Hippocampal formation (tissue), 2 donors: ENCODE measurements at places on chromosomes 1 and 21.

DNA sequence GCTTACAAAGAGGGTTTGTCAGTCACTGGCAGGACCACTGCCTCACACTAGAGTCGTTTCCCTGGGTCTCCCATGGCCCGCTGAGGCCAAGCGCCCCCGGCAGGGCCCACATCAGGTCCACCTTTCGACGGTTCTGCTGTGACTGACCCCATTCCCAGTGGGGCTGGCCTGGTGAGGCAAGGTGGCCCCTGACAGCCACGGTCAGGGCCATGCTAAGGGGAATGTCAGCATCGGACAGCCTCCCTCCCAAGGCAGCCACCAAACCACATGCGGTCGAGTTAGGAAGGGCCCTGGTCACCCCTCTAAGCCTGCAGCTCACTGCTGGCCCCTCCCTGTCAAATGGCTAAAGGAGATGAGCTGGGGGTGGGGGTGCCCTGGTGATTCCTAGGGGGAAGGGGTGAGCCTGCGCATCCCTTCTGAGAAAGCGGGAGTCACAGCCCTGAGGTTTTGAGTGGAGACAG, 2.9 kb upstream of the KIF17 start:
- no peak for DNase-seq

- DNase-seq, result no peak
Observed at GRCh38 chr1:31957701-31958674, 19.8 kb upstream of the PTP4A2 start.

DNA sequence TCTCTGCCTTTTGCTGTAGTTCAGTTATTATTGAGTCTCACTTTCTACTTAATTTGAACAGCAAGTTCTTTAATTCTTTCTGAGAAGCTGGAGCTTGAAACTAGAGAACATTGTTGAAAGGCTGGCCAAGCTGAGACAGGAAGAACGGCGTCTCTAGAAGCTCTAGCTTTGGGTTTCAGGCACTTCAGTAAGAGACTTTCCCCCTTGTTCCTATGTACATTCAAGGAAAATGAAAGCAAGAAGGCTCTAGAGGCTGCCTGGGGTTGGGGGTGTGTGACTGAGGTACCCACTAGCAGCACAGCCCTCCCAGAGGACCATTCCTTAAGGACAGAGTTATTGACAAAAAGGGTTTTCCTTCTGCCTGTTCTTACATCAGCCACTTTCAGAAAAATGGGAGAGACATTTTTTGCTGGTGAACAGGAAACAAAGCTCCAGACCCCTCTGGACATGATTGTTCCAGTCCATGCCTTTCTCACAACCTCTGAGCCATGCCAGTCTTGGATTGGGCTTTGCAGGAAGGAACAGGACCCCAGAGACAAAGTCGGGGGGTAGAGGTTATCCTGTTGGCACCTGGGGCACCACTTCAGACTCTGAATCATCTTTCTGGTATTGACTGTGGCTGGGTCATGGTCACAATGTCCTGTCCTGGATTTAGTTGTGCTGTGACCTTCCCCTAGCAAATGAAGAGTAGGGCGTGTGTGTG, 63.1 kb downstream of the LAMC2 start:
- DNase-seq, result no peak

- no peak for DNase-seq
Observed at GRCh38 chr21:42353623-42354022, 2.8 kb upstream of the TFF2 start.

DNA sequence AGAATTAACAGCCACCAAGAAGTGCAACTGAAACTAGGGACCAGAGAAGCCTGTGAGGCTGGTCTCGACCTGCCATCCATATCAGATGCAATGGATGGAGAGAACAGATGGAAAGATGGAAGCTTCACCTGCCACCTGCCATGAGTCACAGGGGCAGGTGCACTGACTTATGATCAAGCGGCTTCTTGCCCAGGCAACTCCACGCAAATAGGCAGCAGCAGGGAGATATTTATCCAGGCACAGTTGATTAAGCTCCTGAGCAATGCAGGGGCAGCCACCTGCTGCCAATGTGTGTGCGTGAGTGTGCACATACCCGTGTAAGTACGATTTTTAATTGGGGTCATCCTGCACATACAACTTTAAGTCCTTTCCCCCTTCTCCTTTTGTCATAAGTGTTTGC, 174.2 kb downstream of the PTPRU start:
- DNase-seq, result no peak

DNA sequence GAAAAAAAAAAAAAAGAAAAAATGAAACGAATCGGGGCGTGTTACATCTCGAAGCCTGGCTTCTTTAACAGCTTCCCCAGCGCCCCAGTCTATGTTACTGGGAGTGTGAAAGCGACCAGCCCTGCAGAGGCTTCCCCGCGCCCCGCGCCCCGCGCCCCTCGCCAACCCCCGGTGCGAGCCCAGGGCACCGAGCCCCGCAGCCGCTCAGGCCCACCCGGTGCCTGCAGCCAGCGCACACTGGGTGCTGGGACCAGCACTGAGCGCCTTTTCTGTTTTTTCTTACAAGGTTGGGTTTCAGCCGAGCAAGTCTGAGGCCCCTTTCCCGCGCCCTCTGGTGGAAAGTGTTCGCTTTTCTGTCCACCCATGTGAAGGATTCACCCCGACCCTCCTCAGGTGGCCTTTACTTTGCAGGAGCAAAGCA, 42.1 kb upstream of the ZNF496 start:
- no peak for DNase-seq

DNA sequence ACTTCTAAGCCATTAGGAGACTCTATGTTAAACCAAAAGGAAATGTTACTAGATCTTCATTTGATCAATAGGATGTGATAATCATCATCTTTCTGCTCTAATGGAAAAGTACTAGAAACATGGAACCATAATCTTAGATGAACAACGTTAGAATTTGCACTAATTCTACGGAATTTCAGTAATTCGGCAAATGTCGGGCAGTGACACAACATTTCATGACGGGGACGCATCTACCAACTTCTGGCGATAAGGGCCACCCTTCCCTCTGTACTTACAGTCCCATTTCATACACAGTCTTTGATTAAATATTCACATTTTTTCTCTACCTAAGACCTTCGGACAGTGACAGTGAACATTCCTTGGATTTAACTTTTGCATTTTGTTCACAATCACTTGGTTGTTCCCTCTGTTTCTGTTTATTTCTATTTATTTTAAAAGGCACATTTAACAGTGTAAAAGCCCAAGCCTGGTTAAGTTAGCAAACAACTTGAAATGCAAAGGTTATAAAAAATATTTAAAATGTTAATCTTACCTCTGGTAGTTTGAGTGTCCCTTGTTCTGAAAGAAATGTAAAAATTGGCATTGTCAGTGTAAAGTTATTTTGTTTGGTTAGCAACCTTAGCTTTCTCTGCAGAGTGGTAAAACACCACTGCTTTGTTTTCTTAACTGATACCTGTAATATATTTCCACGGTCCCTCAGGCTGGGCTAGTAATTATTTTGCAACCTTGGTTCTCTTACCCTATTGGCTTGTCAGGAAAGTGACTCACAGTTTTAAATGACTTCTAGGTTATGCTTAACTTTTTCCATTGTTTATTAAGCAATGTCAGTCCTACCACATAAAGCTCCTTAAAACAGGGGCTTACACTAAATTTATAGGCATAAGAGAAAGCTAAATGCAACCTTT, 276.9 kb downstream of the VAV3 start:
- no peak for DNase-seq

DNA sequence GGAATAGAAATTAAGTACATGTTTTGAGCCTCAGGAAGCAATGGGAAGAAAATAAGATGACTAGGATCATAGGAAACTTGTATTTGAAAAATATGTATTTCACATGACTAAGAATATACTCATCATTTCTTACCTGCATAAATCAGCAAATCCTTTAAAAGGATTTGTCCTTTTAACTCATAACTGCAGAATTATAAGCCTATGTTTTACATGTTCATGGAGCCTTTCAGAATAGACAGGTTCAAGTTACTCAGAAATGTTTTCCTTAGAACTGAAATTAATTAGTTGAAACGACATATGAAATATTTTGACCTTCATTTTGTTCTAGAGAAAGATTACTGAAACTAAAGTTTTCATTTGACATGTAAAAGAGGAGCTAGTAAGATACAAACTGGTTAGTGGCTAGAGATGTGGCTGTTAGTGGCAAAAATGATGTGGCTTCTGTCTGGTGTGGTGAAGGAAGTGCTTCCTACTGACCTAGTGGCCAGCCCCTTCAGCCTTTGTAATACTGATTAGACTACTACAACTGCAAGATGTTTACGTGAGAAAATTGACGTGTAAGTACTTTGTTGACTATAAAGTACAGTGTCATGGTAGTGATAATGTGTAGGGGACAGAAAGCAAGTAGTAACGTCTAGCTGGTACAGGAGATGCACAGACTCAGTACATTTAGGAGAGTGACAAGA, 54.7 kb downstream of the PACC1 start:
- DNase-seq, result no peak

DNA sequence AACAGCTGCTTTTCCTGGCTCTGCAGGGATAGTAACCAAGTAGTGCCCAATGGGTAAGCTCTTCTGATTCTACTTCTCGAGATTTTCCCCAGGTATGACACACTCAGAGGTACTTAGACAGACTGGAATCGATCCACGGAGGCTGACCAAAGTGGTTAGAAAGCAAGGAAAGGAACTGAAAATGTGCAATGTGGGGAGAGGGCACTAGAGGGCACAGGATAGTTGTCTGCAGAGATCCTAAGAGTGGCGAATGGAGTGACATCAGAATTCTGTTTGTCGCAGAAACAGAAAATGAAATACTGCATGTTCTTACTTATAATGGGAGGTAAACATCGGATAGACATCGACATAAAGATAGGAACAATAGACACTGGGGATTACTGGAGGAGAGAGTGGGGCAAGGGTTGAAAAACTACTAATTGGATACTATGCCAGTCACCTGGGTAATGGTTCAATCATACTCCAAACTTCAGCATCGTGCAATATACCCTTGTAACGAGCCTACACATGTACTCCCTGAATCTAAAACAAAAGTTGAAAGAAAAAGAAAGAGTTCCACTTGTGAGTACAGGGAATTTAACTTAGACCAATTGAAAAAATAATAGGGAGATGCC, 23.3 kb downstream of the CYP2J2 start:
- DNase-seq, result peak; percentile 73

- no peak for DNase-seq
Observed at GRCh38 chr1:14910984-14911721, 242.4 kb upstream of the TMEM51 start.

DNA sequence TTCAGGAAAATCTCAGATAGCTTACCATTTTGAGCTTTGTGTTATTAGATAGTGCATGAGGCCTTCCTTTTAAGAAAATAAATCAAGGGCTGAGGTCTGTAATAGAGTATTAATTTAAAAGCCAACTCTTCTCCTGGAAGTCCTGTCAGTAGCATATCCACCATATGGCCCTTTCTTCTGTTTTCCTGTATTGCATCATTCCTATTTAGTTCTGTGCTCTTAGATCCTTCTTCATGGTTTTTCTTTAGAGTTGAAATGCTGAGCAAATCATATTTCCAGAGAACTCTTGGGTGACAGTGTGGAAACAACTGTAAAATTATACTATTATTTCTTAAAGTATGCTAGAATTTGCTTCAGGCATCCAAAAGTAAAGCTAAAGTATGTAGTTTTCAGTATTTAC, 91.7 kb downstream of the TTC3 start:
- DNase-seq, result no peak

DNA sequence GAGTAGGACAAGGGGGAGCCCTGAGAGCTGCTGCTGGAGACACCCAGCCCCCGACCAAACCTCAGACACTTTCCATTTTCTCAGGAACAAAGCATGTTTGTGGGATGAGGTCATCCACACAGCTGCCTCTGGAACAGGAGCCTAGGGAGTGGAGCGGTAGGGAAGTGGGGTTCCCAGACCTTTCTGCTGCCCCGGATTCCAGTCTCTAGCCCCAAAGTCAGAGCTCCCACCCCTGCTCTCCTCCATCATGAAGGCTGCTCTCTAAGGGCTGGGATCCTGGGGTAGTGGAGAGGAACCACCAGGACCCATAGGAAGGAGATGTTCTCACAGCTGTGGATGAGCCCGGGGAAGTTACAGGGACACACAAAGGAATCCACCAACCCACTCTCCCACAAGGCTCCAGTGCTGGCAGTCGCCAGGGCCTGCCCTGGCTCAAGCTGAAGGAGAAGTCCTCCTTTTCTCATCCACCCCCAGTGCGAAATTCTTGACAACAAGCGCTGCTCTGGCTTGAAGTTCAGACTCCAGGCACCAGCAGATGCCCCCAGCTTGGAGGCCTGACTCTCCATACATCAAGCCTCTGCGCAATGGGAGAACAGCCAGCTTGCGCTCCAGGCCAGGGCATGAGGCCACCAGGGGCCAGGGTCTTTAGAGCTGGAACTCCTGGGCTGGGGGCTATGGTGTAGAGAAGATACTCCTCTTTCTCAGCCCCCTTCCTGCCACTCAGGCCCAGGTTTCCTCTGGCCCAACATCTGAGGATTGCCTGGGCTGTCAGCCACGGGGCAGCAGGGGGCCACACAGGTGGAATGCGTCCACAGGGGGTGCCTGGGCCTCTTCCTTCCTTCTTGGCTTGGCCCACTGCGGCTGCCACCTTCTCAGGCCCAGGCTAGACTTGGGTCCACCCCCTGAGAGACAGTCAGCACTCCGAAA, 4.5 kb downstream of the FHL3 start:
- DNase-seq, result no peak

GRCh38 chr1:38025233-38025632, 12.7 kb downstream of the UTP11 start:
- no peak for DNase-seq

DNA sequence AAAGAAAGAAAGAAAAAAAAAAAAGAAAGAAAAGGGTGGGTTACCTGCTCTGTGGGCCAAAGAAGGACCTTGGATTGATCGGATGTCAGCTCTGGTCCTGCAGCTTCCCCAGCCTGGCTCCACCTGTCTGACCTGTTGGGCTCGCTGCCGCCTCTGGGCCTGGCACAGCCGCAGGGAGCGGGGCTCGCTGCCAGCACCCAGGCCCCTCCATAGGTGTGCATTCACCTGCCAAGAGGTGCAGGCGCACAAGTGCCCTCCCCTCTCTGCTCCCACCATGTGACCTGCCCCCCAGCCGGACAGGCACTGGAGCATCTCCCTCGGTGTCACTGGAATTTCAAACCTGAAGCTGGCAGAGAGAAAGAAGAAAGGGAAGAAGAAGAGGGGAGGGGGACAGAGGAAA, 33.1 kb upstream of the GPR157 start:
- no peak for DNase-seq

DNA sequence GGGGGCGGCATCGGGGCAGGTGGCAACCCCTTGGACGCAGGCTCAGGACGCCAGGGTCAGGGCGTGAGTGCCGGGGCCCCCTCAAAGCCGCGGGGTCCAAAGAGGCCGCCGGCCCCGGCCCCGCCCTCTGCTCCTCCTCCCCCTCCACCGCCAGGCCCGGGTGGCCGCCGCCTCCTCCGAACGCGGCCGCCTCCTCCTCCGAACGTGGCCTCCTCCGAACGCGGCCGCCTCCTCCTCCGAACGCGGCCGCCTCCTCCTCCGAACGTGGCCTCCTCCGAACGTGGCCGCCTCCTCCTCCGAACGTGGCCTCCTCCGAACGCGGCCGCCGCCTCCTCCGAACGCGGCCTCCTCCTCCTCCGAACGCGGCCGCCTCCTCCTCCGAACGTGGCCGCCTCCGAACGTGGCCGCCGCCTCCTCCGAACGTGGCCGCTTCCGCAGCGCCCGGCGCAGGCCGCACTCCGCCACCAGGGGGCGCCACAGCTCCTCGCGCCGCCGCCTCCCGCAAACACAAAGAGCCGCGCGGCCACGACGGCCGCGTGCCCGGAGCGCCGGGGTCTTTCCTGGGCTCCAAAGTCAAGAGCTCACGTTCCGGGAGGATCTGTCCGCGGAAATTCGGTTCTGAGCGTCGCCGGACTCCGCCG, 19.3 kb upstream of the SAMD11 start:
- DNase-seq, result no peak

GRCh38 chr1:38932571-38932970, 9.1 kb downstream of the RHBDL2 start:
- no peak for DNase-seq
